ENCODE measurements at places on chromosomes 2 and 18. TPM values are rescaled to one million over a fixed set of nuclear protein-coding genes. Genes with fewer than 3 reads are reported as not detected.

M1AP gene
- total RNA-seq, result not detected

MC4R gene
- not detected for total RNA-seq

DNA sequence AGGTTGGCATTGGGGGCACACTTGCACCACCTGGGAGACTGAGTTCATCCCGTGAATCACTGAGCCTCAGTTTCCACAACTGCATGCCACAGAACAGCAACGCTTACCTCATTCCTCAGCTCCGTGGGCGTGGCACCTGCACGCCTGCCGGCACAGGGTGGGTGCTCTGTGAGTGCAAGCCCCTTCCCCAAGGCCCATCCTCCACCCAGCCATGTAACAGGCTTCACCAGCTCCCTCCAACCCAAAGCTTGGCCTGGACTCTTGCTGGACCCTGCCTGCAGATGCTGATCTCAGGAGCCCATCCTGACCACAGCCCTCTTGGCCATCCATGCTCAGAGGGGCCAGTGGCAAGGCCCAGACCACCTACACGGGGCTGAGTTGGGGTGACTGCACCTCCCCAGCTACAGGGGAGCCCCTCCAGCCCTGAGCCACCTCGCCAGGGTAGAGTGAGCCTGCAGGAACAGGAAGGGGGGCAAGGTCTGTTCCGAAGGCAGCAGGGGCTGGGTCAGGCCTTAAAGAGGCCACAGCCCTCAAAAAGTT, 1.8 kb downstream of the PRLH start:
- no peaks in the 10 kb centered on the region for H3K36me3 ChIP-seq
- H3K4me3 ChIP-seq, result no peak overlapping the region
- peaks cover 23% of the 10 kb centered on the region for H3K27me3 ChIP-seq
- no peak overlapping the region for H3K27ac ChIP-seq
- DNase-seq, result no peak

PSMA8 gene
- total RNA-seq, result not detected

Measured in stomach (tissue), 19 donors.